Naive B cell (primary cell): ENCODE measurements at places on chromosomes 3 and 15. TPM values are rescaled to one million over a fixed set of nuclear protein-coding genes. Genes with fewer than 3 reads are reported as not detected.

GRCh38 chr15:55796321-55796965 lies 53.5 kb upstream of the PRTG start:
- no peaks in the 10 kb centered on the region for H3K36me3 ChIP-seq
- no peaks in the 10 kb centered on the region for H3K4me1 ChIP-seq
- H3K27ac ChIP-seq, result no peak overlapping the region
- H3K27me3 ChIP-seq, result no peaks in the 10 kb centered on the region

DNA sequence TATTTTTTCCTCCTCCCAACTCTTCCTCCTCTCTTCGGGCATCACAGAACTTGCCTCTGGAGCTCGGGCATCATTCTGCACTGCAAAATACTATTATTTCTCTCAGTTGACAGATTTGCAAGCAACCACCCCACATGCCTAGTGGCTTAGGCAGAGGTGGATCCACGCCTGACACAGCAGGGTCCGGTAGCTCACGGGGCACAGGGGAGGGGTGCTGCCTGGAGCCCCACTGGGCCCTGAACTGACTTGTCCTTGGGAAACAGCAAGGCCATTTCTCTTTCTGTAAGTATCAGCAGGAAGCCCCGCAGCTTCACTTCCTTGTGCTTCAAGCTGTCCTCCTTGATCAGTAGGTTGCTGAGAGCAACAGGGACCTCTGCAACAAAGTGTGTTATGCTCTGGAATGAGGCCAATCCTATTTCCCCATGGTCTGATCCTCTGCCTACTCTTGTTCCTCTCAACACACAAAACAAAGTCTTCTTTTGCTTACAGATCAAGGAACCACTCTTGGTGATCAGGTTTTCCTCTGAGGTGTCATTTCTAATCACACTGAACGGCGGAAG lies 69.1 kb downstream of the FAM174B start:
- H3K4me1 ChIP-seq, result no peaks in the 10 kb centered on the region
- no peak for DNase-seq
- H3K36me3 ChIP-seq, result no peaks in the 10 kb centered on the region

PROK2 gene
- 0.49 TPM for polyA plus RNA-seq

GRCh38 chr3:54988838-54989630 lies 61.2 kb upstream of the LRTM1 start:
- no peak overlapping the region for H3K27ac ChIP-seq
- H3K4me1 ChIP-seq, result no peaks in the 10 kb centered on the region
- H3K4me3 ChIP-seq, result no peak overlapping the region
- no peaks in the 10 kb centered on the region for H3K27me3 ChIP-seq
- no peak for DNase-seq

C3orf49 gene
- not detected for polyA plus RNA-seq

DNA sequence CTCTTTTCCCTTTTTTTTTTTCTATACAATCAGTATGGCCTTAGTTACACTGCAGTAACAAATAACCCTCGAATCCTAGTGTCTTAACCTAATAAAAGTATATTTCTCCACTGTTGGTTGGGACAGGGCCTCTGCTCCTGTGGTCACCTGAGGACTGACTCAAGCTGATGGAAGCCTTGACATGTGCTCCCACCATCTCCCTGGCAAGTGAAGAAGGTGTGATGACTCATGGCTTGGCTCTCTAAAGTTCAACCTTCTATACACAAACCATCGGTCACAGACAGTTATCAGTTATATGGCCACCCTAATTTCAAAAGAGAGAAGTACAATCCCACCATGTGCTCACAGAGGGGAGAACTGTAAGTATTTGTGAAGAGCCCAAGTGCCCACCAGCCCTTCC lies 65.8 kb upstream of the CACNA2D3 start:
- H3K27me3 ChIP-seq, result no peaks in the 10 kb centered on the region
- H3K4me3 ChIP-seq, result no peak overlapping the region
- no peaks in the 10 kb centered on the region for H3K4me1 ChIP-seq
- H3K27ac ChIP-seq, result no peak overlapping the region

DNA sequence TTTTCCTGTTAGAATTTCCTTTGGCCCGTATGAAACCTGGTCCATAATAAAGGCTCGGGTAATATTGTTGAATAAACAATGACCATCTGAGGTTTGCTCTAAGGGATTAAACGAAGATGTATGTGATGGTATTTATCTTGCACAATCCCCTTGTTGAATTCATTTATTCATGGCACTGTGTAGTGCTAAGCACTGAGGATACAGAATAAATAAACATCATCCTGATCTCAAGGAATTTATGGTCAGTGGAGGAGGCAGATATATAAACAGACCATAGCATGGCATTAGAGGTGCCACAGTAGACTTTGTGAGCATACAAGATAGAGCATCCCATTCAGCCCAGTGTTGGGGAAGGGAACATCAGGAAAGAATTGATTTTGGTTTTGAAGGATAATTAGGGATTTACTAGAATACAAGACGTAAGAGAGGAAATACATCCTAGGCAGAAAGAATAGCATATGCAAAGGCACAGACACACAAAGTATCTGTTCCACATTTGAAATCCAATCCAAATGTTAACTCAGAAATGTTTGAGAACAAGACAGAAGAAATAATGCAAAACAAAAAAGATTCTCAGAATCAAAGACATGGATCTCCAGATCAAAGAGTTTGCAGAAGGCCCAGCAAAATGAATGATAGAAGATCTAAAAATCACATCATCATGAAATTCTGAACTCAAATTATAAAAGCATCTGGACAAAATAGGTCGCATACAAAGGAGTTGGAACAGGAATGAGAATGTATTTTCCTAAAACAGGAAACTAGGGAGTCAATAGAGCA lies 5.4 kb upstream of the IGF2BP2 start:
- H3K36me3 ChIP-seq, result no peaks in the 10 kb centered on the region
- no peak for DNase-seq
- H3K27me3 ChIP-seq, result peaks cover 57% of the 10 kb centered on the region

DNA sequence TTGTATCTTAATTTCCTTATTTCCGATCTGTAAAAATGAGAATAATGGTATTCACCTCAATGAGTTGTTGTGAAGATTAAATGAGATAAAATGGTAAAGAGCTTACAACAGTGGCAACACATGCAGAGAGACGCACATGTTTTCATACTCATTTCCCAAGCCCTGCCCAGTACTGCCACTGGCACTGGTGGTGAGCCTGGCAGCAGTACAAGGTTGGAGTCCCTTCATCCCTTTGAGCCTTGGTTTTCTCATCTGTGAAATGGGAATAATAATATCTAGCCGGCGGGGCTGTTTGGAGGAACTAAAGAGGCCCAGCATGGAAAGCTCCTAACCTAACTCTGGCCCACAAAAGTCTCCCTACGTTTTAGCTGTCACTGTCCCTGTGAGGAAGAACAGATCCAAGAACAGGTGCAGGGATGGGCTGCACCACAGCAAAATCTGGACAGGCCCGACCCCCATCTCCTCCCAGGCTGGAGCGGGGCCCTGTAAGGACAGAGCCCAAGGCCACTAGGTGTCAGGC lies 866 bp upstream of the CD276 start:
- no peak overlapping the region for H3K27ac ChIP-seq
- H3K27me3 ChIP-seq, result peaks cover 58% of the 10 kb centered on the region
- peaks cover 13% of the 10 kb centered on the region for H3K4me1 ChIP-seq
- peak overlapping the region; percentile 66 for H3K4me3 ChIP-seq
- no peak for DNase-seq

- H3K36me3 ChIP-seq, result no peaks in the 10 kb centered on the region
- no peaks in the 10 kb centered on the region for H3K27me3 ChIP-seq
- DNase-seq, result no peak
- no peak overlapping the region for H3K4me3 ChIP-seq
- H3K27ac ChIP-seq, result no peak overlapping the region
- no peaks in the 10 kb centered on the region for H3K4me1 ChIP-seq
Observed at GRCh38 chr3:11739706-11740105, 96.0 kb upstream of the VGLL4 start.

- no peak overlapping the region for H3K27ac ChIP-seq
- no peak for DNase-seq
- H3K36me3 ChIP-seq, result no peaks in the 10 kb centered on the region
- H3K27me3 ChIP-seq, result no peaks in the 10 kb centered on the region
- no peak overlapping the region for H3K4me3 ChIP-seq
- peaks cover 12% of the 10 kb centered on the region for H3K4me1 ChIP-seq
Observed at GRCh38 chr3:88385090-88385489, 235.3 kb downstream of the C3orf38 start.

GRCh38 chr3:140832883-140833282 lies 108.8 kb upstream of the SLC25A36 start:
- peak; percentile 14 for DNase-seq
- no peaks in the 10 kb centered on the region for H3K27me3 ChIP-seq
- peaks cover 5% of the 10 kb centered on the region for H3K4me1 ChIP-seq

GRCh38 chr15:84402856-84403608 lies 167.5 kb downstream of the GOLGA6L4 start:
- no peaks in the 10 kb centered on the region for H3K36me3 ChIP-seq
- no peaks in the 10 kb centered on the region for H3K4me1 ChIP-seq
- H3K4me3 ChIP-seq, result no peak overlapping the region
- H3K27me3 ChIP-seq, result no peaks in the 10 kb centered on the region
- H3K27ac ChIP-seq, result no peak overlapping the region

GRCh38 chr3:172868582-172869200 lies 118.2 kb downstream of the ECT2 start:
- DNase-seq, result no peak
- no peak overlapping the region for H3K4me3 ChIP-seq
- H3K27ac ChIP-seq, result no peak overlapping the region
- H3K36me3 ChIP-seq, result no peaks in the 10 kb centered on the region
- H3K4me1 ChIP-seq, result no peaks in the 10 kb centered on the region
- H3K27me3 ChIP-seq, result no peaks in the 10 kb centered on the region

GOLGA6L4 gene
- not detected for polyA plus RNA-seq

DNA sequence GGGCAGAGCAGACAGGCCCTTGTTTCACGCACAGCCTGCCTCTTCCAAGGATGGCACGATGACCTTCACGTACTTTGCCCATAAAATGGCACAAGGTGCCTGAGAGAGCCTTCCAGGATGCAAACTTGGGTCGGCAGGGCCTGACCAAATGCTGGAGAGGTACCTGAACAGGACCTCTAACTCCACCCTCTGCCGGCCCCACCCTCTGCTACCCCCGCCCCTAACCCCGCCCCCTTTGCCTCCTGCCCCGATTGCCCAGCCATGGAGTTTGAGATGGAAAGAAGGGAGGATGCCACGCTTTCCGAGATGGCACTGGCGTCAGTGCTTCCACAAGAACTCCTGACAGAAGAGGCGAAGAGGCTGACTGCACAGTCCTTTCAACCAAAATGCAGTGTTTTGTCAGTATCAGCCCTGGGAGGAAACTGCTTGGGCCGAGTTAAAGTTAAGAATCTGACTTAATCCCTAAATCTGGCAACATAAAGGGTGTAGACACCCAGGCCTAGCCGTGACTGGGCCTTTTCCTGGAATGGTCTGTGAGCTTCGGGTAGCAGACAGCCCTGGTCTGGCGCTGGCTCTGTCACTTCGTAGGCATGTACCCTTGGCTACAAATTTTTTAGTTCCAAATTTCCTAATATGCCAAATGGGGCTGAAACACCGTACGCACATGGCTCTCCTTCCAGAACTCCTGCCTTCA lies 230.3 kb upstream of the RGMA start:
- H3K4me1 ChIP-seq, result no peaks in the 10 kb centered on the region
- H3K36me3 ChIP-seq, result no peaks in the 10 kb centered on the region
- H3K27ac ChIP-seq, result no peak overlapping the region
- DNase-seq, result no peak
- H3K4me3 ChIP-seq, result no peak overlapping the region

GRCh38 chr15:51699373-51699772 lies 18.1 kb downstream of the SCG3 start:
- H3K36me3 ChIP-seq, result no peaks in the 10 kb centered on the region
- no peak overlapping the region for H3K27ac ChIP-seq
- no peaks in the 10 kb centered on the region for H3K4me1 ChIP-seq
- no peak for DNase-seq
- peaks cover 8% of the 10 kb centered on the region for H3K27me3 ChIP-seq

DNA sequence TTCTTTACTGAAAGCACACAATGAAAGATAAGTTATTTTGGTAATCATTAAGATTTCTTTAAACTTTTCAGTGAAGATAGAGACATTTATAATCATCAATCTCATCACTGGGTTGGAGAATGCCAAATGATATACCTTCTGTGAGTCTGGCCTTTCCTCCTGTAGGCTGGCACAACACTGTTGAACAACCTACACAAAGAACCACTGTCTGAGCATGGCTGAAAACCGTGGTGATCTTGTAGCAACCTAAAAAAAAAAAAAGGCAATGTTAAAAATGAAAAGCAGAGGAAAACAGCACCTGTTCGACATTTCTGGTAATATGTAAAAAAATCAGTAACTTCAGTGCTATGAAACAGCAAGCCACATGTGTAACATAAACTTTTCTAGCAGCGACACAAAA lies 1.8 kb downstream of the RPS27L start:
- H3K4me1 ChIP-seq, result peaks cover 10% of the 10 kb centered on the region
- no peak for DNase-seq
- H3K4me3 ChIP-seq, result peak overlapping the region; percentile 100
- H3K27me3 ChIP-seq, result no peaks in the 10 kb centered on the region

DNA sequence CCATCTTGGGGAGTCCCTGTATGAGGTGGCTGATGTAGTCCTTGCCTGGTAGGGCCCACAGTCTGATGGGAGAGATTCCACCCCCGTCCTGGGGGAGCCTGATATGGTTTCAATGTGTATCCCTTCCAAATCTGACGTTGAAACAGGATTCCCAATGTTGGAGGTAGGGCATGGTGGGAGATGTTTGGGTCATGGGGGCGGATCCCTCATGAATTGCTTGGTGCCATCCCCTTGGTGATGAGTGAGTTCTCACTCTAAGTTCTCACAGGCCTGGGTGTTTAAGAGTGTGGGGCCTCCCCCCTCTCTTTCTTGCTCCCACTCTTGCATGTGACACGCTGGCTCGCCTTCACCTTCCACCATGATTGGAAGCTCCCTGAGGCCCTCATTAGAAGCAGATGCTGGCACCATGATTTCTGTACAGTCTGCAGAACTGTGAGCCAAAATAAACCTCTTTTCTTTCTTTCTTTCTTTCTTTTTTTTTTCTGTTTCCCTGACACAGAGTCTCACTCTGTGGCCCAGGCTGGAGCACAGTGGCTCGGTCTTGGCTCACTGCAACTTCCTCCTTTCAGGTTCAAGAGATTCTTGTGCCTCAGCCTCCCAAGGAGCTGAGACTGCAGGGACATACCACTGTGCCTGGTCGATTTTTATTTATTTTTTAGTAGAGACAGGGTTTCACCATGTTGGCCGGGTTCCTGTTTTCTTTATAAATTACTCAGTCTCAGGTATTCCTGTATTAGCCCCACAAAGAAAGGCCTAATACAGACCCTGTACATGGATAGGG lies 28.6 kb downstream of the ITGA11 start:
- DNase-seq, result no peak
- no peaks in the 10 kb centered on the region for H3K36me3 ChIP-seq
- H3K4me3 ChIP-seq, result no peak overlapping the region
- H3K4me1 ChIP-seq, result no peaks in the 10 kb centered on the region
- peaks cover 4% of the 10 kb centered on the region for H3K27me3 ChIP-seq

DNA sequence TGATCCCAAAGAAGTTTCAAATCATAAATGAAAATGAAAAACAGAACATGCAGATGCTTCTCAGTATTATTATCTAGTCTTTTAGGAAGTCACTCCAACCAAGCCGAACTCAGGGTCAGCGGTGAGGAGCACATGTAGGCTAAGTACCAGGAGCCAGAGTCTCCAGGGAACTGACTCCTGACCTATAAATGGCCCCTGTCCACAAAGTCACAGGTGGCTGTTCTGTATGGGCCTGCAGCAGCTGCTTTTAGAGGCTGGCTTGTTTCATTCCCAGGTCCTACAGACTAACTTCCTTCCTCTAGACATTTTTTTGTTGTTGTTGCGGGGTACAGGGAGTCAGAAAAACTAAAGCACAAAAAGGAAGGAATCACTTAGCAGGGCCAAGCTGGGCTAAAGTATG lies 54.6 kb downstream of the DAPK2 start:
- H3K36me3 ChIP-seq, result no peaks in the 10 kb centered on the region
- DNase-seq, result no peak
- no peaks in the 10 kb centered on the region for H3K27me3 ChIP-seq
- peaks cover 69% of the 10 kb centered on the region for H3K4me1 ChIP-seq
- peak overlapping the region; percentile 62 for H3K27ac ChIP-seq

FSIP1 gene
- 0.44 TPM for polyA plus RNA-seq

CHCHD4 gene
- 12.7 TPM for polyA plus RNA-seq
